Activated T-cell treated with anti-CD3 and anti-CD28 coated beads, Interleukin-2, amount 50 U/mL, for 72 hours (primary cell): ENCODE measurements at places on chromosomes 2 and 18.

DNA sequence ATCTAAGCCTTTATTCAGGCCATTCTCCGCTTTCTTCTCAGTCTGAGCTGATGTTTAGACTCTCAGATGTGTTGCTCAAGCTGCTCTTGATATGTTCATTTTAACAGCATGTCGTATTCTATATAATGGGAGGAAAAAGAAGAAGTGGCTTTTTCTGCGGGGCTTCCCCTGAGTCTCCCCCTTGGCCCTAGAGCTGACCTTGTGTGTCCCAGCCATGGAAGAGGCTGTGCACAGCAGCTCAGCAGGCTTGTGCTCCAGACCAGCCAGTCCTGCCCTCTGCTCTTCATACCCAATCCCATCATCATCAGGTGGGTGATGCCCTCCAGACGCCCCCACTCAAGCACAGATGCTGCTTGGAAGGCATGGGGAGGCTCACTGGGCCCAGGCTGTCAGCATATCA is 155.1 kb upstream of the CELF4 start:
- DNase-seq = no peak

GRCh38 chr2:122753336-122753735 is 997.9 kb downstream of the TSN start:
- DNase-seq = no peak

GRCh38 chr2:201633661-201634249 is 9.5 kb downstream of the TMEM237 start:
- no peak for DNase-seq

- no peak for DNase-seq
These were observed 58.2 kb upstream of the NEUROD1 start for GRCh38 chr2:181738563-181738962.

DNA sequence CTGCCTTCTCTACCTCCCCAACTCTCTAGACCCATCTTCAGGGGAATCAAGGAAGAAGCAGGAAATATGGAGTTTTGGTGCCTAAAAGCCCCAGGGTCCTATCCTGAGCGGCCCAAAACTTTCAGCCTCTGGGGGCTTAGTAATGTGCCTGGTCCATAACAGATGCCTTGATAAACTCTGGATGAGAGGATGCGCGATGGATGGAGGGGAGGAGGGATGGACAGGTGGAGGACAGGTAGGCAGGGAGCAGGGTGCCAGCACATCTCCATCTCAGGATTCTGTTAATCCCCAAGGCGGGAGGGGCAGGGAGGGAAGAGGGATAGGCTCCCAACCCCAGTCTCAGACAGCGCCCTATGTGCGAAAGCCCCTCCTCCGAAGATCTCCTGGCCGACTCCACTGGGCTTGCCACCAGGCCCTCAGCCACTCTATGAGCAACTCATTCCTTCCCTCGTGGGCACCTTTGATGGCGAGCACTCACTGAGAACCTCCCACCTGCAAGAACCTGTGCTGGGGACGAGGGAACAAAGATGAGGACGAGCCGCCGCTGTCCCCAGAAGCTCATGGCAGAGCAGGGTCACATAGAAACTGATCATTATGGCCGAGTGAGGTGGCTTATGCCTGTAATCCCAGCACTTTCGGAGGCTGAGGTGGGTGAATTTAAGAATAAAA is 23.1 kb downstream of the HS1BP3 start:
- DNase-seq = no peak

- DNase-seq = no peak
These were observed 213.0 kb downstream of the GLI2 start for GRCh38 chr2:120948662-120949011.
